ENCODE measurements at places on chromosomes 13 and 19.

- DNase-seq = peak; percentile 15
Observed at GRCh38 chr19:6801485-6802086, 29.1 kb downstream of the VAV1 start.

- DNase-seq = no peak
Observed at GRCh38 chr19:46615966-46616365, 8.9 kb downstream of the PTGIR start.

DNA sequence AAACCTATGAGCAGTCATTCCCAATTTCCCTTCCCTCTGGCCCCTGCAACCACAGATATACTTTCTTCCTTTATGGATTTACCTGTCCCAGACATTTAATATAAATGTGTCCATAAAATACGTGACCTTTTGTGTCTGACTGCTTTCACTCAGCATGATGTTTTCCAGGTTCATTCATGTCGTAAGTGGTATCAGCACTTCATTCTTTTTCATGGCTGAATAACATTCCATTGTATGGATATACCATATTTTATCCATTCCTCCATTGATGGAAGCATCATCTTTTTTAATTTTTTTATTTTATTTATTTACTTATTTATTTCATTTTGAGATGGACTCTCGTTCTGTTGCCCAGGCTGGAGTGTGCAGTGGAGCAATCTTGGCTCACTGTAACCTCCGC, 8.0 kb upstream of the PPP6R1 start:
- DNase-seq = no peak

DNA sequence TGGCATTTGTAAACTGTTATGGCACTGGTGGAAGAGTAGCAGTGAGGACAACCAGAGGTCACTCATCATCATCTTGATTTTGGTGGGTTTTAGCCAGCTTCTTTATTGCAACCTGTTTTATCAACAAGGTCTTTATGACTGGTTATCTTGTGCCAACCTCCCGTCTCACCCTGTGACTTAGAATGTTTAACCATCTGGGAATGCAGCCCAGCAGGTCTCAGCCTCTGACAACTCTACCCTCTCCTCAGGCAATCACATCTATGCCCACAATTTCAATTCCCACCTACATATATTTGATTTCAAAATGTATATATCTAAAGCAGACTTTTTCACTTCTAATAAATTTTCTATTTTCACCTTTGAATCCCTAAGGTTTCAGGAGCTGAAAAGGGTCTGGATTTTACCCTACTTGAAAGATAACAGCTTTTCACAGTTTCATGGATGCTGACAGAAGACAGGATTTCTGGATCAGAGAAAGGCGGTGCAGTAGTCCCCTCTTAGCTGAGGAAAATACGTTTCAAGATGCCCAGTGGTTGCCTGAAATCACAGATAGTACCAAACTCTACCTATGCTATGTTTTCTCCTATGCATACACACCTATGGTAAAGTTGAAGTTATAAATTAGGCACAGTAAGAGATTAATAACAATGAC, 1171.8 kb downstream of the DIAPH3 start:
- no peak for DNase-seq

DNA sequence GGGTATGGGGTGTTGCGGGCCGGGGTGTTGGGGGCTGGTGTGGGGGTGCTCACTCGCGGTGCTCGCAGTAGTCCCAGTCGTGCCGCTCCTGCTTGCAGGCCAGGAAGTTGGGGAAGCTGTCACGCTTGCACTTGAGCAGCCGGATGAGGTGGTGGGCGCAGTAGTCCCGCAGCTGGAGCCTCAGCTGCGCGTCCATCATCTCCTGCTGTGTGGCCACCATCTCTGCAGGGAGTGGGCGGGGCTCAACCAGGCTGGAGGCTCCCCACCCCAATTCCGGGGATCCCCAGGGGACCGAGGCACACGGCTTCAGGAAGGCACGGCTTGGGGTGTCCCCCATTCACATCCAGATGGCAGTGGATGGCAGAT, 5.2 kb downstream of the NDUFB7 start:
- DNase-seq = no peak

GRCh38 chr19:55091126-55091910, 15.6 kb downstream of the EPS8L1 start:
- DNase-seq = no peak

GRCh38 chr13:99501848-99502301, 603 bp downstream of the TM9SF2 start:
- peak; percentile 29 for DNase-seq

GRCh38 chr19:44692379-44692721, 6.6 kb upstream of the CEACAM16 start:
- no peak for DNase-seq

Measured in cardiac fibroblast (primary cell).